ENCODE measurements at places on chromosomes 1 and 21.
A peak's percentile ranks its signal among the peaks of the same experiment; 100 is the strongest.

GRCh38 chr1:40951943-40952743 lies 27.4 kb upstream of the CTPS1 start:
- peak; percentile 30 for DNase-seq

GRCh38 chr1:153553830-153554541 lies 4.9 kb upstream of the S100A3 start:
- DNase-seq: no peak

- no peak for DNase-seq
Observed at GRCh38 chr1:201270616-201271390, 12.5 kb upstream of the PKP1 start.

DNA sequence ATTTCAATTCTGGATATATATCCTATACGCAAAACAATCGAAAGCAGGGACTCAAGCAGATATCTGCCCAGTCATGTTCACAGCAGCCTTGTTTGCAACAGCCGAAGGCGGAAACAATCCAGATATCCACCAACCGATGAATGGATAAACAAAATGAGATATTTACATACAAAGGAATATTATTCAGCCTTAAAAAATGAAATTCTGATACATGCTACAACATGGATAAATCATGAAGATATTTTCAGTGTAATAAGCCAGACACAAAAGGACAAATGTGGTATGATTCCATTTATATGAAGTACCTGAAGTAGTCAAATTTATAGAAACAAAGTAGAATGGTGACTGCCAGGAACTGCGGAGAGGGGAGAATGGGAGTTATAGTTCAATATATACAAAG lies 15.6 kb downstream of the GATAD2B start:
- no peak for DNase-seq

GRCh38 chr1:9181990-9182783 lies 52.4 kb upstream of the H6PD start:
- no peak for DNase-seq
